Fibroblast of lung (primary cell): ENCODE measurements at places on chromosomes 3 and 15. TPM values are rescaled to one million over a fixed set of nuclear protein-coding genes. Genes with fewer than 3 reads are reported as not detected.

Gene RUVBL1
- total RNA-seq: 59.1 and 67.2 TPM in 2 replicates

GRCh38 chr3:86794361-86795065, 196.4 kb downstream of the VGLL3 start:
- no peaks in the 10 kb centered on the region for H3K27me3 ChIP-seq
- H3K27ac ChIP-seq: peak overlapping the region; percentile 85
- peaks cover 7% of the 10 kb centered on the region for H3K4me1 ChIP-seq
- DNase-seq: peak; percentile 81
- H3K36me3 ChIP-seq: no peaks in the 10 kb centered on the region
- peak overlapping the region; percentile 48 for H3K4me3 ChIP-seq

GRCh38 chr3:31710123-31710803, 177.5 kb downstream of the STT3B start:
- peak; percentile 13 for DNase-seq
- no peak overlapping the region for H3K27ac ChIP-seq
- H3K36me3 ChIP-seq: no peaks in the 10 kb centered on the region
- H3K27me3 ChIP-seq: no peaks in the 10 kb centered on the region

DNA sequence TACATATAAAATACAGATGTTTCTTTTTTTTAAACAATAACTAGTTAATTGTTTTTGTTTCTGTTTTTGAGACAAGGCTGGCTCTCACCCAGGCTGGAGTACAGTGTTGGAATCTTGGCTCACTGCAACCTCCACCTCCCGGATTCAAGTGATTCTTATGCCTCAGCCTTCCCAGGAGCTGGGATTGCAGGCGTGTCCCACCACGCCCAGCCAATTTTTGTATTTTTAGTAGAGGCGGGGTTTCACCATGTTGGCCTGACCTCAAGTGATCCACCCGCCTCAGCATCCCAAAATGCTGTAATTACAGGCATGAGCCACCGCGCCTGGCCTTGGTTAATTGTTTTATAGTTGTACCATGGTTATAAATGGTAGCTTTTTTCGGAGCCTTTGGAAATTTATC, 72.3 kb downstream of the PIAS1 start:
- no peak overlapping the region for H3K27ac ChIP-seq
- H3K4me3 ChIP-seq: no peak overlapping the region
- no peaks in the 10 kb centered on the region for H3K36me3 ChIP-seq
- DNase-seq: no peak
- H3K27me3 ChIP-seq: no peaks in the 10 kb centered on the region

DNA sequence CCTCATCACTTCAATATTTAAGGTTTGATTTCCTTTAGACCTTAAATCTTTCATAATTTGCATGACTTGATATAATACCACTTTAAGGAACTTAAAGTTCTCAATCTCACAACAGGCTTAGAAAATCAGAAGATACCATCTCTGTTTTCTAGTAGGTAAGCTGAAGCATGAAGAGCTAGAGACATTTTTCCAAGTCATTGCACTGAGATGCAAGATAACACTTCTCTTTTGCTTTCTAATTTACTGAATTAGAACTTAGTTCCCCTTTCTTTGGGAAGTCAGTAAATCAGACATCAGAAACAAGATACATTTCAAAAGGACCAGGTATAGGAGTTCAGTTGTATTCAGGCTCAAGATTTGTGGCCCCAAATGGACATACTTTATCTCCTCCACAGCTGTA, 79.7 kb downstream of the DZIP3 start:
- no peaks in the 10 kb centered on the region for H3K36me3 ChIP-seq
- H3K27ac ChIP-seq: no peak overlapping the region
- no peak for DNase-seq

Gene CPA3
- not detected in 2 replicates for total RNA-seq
